ENCODE measurements at places on chromosomes 2 and 18.

- no peak for DNase-seq
These were observed 268.3 kb downstream of the VAPA start for GRCh38 chr18:10182009-10182624.

DNA sequence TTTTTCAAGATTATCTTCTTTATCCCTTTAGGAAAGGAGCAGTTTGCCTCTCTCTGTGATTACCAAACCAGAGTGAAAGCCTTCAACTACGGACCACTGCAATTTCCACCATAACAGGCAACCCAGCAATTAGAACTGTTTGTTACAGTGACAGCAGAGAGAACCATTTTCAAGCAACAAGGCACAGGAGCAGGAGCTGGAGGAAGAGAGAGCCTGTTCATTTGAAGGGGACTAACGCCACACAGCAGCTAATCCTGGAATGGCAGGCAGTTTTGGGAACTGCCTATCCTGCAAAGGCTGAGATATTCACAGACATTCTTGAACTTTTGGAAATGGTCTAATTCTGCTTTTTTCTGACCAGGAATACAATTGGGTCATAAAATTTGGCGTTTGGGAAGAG lies 1541.9 kb upstream of the PIK3C3 start:
- DNase-seq = no peak

DNA sequence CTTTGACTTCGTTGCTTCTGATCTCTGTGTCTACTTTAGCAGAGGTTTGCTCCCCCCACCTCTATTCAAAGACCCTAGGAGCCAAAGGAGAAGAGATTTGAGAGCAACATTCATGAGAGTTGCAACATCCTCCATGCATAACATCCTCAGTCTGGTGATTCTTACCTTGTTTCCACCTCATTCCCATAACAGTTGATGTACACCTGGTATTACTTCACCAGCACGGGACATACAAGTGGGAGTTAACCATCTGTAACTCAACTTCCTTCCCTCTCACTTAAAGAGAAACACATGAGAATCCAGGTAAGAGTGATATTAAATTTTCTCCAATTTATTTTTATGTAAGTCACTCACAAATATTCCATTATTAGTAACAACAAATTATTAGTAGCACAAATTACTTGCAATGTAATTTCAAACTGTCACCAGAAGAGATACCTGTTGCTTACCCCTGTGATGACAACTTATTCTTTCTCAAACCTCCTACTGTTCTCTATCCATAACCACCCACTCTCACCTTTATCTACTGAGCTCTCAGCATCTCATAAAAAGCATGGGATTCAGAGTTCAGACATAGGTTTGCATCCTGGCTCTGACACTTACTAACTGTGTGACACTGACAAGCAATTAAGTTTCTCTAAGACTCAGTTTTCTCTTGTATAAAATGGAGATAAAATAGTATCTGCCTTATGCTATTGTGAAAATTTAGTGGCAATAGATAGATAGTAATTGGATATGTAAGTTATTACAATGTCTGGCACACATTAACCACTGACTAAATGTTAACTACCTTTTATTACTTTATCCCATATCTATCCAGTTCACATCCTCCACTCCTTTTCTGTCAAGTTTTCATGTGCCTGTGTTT lies 184.6 kb upstream of the SRD5A2 start:
- DNase-seq = no peak

GRCh38 chr2:201733544-201733943 lies 35.1 kb upstream of the MPP4 start:
- no peak for DNase-seq

DNA sequence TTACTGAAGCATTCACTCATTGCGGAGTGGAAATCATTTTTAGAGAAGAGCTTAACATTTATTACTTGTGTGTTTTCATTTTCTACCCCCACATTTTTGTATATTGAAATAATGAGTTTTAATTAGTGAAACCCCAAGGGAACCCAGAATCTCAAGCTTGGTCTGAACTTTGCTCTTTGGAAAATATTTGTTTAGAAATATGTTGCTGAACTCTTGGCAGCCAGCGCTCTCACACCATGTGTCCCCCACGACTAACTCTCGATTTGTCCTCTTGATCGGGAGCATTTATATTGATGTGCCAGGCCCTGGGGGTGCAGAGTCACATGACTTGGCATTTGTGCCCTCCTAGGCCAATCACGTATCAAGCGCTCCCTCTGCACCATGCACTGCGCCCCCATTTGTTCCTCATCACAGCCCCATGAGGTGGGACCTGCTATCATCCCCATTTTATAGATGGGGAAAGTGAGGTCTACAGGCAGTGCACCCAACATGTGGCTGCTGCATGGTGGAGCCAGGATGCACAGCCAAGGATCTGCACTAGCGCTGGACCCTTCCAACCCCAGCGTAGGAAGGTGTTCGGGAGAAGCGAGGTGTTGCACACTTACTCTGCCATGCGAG lies 149.7 kb downstream of the NCK2 start:
- no peak for DNase-seq

DNA sequence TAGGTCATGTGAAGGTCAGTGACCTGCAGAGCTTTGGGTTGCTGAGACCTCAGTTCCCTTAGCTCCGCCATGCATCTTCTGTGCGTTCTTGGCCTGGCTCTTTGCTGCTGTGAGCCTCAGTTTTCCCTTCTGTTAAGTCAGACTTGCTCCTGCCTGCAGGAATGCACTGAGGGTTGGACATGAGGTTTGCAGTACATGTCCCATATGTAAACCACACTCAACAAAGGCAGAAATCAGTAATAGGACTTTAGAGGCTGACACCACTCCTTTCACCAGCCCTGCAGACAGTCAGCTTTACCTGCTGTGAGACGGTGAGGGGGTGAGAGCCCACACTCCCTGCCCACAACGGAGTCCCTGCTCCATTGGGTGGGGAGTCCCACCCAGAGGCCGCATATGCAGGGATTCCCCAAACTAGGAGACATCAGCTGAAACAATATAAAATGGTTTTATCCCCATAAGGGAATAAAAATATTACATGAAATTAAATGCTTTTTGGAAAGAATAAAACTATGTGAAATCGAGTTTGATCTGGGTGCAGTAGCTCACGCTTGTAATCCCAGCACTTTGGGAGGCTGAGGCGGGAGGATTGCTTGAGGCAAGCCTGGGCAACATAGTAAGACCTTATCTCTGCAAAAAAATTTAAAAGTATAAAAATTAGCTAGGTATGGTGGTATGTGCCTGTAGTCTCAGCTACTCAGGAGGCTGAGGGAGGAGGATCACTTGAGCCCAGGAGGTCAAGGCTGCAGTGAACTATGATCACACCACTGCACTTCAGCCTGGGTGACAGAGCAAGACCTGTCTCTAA lies 55.1 kb downstream of the MYO7B start:
- DNase-seq = no peak

DNA sequence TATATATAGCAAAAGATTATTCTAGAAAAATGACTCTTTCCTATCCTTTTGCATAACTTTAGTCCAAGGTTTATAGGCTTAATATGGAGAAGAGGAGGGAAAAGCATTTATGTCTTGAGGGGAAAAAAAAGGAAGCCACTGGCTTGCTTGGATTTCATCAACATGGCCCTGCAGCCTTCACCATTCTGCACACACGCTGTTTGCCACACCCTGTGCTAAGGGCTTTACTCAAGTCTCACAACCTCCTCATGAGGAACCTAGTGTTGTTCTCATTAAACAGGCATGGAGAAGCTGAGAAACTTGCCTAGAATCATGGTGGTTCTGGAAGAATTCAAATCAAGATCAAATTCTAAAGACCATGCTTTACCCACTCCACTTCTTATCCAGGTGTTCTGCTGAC lies 117.3 kb upstream of the TTC39C start:
- no peak for DNase-seq

DNA sequence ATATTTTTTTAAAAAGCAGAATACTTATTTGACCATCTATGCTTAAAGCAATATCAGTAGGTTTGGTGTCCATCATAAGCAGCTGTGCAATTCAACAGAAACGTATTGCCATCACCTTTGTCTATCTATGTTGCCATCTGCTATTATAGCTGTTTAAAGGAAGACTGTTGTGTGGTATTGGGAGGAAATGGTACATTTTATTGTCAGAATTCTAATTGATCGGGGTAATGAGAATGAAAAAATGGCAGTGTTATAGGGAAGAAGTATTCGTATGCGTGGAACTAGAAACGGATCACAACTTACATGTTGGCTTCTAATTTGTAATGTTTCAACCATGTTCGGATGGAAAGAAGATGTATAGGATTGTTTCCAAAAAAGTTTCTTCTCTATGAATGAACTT lies 90.3 kb upstream of the RANBP2 start:
- DNase-seq = no peak

DNA sequence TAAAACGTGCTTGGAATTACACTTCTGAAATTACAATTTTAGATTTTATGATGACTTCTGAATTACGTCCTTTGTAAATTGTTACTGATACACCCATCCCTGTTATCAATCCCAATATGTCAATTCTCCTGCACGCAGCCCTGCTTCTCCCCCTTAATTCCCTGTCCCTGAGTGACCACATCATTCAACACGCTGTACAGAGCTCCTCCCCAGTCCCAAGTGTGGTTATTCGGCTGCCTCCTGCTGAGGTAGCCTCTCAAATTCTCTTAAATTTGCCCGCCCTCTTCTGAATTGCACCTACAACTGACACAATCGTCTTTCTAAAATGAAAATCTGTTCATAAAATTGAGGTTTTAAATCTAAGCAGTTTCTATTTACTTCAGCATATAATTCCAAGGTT lies 10.1 kb downstream of the SERPINB8 start:
- no peak for DNase-seq

- no peak for DNase-seq
These were observed 86.6 kb downstream of the MYT1L start for GRCh38 chr2:2244508-2244907.

GRCh38 chr2:191612496-191612895 lies 65.4 kb upstream of the NABP1 start:
- no peak for DNase-seq

GRCh38 chr2:108267101-108267500 lies 21.6 kb upstream of the SULT1C2 start:
- DNase-seq = no peak

GRCh38 chr2:36356990-36357846 lies 1.6 kb downstream of the CRIM1 start:
- DNase-seq = no peak

DNA sequence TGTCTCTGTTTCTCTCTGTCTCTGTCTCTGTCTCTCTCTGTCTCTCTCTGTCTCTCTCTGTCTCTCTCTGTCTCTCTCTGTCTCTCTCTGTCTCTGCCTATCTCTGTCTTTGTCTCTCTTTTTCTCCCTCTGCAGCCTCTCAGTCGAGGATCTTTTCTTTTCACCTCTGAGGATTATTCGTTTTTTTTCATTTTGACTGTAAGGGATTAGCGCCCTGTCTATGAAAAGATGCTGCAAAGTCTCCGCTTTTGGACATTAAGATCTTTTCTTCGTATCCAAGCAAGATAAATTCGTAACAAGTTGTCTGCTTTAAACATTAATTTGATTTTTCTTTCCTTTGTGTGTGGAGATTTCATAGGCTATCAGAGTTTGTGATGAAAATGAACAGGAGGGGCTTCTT lies 191.2 kb upstream of the TPO start:
- DNase-seq = no peak

GRCh38 chr2:17581831-17582230 lies 41.3 kb downstream of the VSNL1 start:
- no peak for DNase-seq

GRCh38 chr2:162123806-162124758 lies 28.0 kb downstream of the GCG start:
- no peak for DNase-seq

DNA sequence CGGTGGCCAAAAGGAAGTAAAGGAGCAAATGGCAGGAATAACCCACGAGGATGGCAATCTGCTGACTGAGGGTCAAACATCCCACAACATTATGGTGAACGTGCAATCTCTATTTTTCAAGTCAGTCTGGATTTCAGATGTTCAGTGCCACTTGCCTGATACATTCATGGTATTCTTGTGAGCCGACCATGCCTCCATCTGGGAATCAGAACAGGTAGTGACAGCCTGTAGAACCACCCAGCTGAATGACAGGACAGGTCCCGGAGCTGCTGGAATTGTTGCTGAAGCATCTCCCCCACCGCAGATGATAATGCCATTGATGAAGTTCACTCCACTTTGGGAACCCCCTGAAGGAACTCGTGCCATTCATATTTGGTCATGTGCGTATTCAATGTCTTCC lies 123.2 kb downstream of the CAPN13 start:
- no peak for DNase-seq

GRCh38 chr18:32851936-32852335 lies 79.1 kb upstream of the KLHL14 start:
- DNase-seq = no peak

DNA sequence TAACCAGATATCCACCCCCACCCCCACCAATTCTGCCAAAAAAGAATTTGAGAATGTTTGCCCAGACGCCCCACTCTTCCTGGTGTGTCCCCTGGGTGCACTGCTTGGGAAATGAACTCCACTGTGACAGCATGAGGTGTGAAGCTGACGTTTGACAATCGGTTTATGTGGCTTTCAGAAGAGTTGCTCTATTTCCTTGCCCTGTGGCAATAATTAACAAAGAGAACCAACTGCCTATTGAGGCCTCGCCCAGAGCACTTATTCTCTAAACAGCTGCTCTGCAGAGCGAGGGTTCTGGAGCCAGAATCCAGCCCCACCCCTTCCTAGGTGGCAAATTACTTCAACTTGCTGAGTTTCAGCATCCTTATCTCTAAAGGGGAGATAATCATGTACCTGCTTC lies 115.8 kb upstream of the SIX3 start:
- DNase-seq = no peak

DNA sequence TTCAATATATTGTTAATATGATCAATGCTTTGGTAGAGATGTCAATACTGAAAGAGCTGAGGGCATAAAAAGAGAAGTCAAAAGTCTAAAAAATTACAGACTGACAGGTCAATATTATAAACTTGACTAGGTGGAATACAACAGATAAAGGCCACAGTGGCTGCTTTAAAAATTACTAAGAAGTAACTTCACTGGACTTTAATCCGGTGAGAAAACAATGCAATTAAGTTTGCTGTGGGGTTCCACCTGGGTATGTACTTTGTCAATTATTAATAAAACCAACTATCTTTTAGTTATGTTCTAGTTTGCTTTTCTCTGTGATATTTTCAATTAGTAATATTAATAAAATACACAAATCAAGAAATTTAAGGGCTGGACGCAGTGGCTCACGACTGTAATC lies 44.7 kb downstream of the RAPH1 start:
- no peak for DNase-seq

Data from CD4-positive, alpha-beta T cell (primary cell).